Stimulated activated CD8-positive, alpha-beta memory T cell treated with anti-CD3 and anti-CD28 coated beads, Interleukin-15, amount 100 ng/mL, for 1 hour (primary cell): ENCODE measurements at places on chromosomes 4 and X.
A peak's percentile ranks its signal among the peaks of the same experiment; 100 is the strongest.

DNA sequence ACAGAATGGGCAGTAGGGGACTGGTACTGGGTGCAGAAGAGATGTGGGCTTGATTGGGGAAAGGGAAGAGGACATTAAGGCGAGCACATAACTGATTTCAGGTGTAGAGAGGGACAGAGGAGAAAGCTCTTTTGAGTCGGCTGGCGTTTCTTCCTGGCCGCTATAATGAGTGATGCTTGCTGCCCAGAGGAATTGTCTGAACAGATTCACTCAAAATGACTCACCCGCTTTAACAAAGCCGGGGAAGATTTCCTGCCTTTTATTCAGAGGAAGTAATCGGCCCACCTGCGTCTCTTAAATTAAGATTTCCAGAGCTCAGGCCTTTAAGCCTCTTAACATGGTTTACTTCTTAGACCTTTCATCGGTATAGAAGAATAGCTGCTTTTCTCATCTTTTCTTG is 102.1 kb upstream of the AP1S2 start:
- DNase-seq, result no peak

- DNase-seq, result no peak
Observed at GRCh38 chr4:168139336-168139735, 47.0 kb downstream of the ANXA10 start.

DNA sequence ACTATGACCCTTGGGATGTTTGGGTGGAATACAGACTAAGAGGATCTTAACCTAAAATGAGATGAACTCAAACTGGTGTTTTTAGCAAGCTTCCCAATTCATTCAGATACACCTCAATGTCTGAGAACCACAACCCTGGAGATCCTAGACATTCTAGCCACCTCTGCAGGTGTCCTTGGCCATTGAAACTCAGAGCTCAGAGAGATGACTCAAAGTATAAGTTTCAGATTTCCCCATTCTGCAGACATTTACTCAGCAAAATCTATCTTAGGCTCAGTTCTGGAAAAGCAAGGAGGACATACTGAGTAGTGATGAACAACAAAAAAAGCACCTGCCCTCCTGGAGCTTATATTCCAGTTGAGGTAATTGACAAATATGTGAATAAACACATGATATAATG is 47.8 kb downstream of the COMMD8 start:
- DNase-seq, result no peak

DNA sequence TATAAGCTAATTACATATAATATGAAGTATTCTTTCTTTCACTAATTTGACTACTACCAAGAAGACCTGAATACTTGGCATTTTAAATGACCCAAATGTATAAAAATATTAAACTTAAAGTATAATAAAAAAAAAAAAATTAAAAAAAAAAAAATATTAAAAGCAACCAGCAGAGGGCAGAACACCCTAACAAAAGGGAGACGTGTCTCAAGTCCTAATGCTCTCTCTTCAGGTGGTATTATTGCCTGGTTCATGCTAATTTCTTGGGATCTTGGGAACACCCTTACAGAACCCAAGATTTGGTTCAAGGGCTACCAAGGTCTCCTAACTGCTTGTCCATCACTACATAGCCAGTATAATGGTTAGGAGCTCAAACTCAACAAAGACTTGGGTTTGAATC is 754.8 kb downstream of the RAB28 start:
- no peak for DNase-seq

GRCh38 chr4:107600436-107600835 is 119.6 kb downstream of the PAPSS1 start:
- DNase-seq, result no peak

DNA sequence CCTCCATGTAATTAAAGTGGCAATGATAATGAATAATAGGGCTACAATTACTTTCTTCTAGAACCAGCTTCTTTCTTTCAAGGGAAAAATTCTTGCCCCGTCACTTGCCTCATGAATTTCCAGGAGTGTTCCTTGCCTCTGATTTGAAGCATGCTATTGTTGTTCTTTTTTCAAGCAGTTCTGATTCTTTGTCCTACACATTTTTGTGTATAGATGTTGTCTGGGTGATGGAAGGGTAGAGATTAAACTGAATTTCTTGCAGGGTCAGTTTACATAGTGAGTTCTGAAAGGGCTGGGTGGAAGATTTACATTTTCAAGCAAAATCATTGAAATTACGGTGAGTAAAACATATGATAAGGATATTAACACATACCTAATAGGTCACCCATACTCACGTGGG is 107.0 kb upstream of the TENM3 start:
- DNase-seq, result no peak

GRCh38 chr4:185702147-185702663 is 109.8 kb downstream of the SORBS2 start:
- no peak for DNase-seq

DNA sequence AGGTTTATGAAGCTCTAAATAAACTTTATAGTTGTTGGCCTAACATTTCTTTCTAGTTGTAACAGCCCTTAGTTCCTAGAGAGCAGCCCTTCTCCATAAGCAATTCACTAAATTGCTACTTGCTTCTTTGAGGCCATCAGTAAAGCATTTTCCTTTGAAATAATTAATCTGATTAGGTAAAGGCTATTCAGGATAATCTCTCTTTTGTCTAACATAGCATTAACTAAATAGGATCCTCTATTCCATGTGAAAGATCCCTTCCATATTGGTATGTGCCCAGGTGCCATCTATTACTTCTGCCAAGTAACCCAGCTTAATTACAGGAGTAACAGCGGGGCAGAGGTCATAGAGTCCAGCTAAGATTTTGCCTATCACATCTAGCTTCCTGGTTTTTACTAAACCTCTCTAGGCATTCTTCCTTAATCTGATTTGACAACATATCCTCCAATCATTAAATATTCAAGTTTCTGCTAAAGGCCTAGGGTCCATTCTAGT is 1408.0 kb downstream of the PCDH18 start:
- DNase-seq, result no peak

DNA sequence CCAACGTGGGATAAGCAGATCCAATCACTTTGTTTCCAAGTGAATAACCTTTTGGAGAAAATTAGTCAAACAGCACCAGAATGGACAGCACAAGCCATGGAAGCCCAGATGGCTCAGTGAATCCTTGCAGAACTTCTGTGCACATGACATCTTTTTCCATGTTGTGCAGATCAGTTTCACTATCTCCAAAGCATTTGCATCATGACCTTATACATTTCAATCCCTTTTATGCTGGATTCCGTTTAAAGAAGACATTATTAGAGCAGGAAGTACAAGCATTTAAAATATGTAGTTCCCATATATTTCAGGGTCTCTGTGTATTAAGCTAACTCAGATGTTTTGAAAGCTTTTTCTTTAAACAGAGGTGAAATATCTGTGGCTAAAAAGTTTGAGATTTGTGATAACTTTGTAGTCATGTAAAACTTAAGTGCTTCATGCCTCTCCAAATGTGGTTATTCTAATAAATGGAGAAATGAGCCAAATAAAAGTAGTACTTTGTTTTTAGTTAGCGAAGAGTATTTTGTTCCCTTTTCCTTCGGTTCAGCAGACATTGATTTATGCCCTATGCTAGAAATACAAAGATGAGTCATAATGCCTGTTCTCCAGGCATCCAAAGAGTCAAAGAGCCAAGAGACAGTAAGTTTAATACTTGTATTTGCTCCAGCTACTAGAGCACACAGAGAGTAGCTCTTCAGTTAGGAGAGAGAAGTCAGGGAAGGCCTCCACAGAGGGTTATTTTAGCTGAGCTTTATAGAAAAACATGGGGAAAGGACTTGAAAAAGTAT is 39.0 kb downstream of the PLAC8 start:
- no peak for DNase-seq

- no peak for DNase-seq
Observed at GRCh38 chrX:77556276-77556675, 109.1 kb downstream of the FGF16 start.

- no peak for DNase-seq
Observed at GRCh38 chr4:84985952-84986351, 19.5 kb upstream of the WDFY3 start.

DNA sequence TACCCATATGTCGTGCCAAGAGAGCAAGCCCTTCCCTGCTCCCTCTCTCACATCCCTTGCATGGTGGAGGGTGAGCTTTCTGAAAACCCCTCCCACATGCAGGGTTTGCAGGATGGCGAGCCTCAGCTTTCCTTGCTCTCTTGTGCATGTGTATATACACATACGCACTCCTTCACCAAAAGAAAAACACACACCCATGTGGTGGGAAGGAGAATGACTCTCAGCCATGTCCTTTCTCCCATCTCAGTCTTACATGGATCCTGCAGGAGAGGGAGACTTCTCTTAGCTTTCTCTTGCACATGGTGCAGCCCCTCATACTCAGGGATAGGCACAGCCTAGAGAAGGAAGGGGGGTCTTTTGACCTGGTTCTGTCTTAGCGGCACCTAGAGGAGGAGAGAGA is 81.1 kb downstream of the CLCN5 start:
- DNase-seq, result no peak

GRCh38 chr4:72375073-72375736 is 193.8 kb downstream of the ADAMTS3 start:
- no peak for DNase-seq

DNA sequence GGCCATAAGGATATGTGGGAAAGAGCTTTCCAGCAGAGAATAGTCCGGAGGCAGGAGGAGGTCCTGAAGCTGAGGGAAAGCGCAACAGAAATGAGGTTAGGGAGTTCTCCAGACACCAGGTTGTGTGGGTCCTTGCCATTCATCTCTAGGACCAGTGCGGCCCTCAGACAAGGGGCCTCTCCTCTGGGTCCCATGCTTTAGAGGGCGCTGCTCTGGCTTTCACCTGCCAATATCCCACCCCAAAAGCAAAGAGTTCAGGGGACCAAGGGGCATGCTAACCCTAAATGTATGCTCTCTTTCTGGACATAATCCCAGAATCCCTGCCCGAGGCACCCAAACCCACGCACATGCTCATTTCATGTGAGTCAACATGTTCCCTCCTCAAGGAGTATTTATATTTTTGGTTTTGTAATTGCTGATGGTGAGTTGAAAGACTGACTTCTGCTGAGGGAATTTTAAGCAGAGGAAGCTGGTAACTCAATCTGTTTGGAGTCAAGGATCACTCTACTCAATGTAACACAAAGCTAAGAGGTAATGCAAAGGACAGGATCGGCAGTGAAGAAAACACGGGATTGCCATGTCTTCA is 14.8 kb downstream of the RPL34 start:
- no peak for DNase-seq

GRCh38 chr4:165207016-165207430 is 338 bp upstream of the KLHL2 start:
- DNase-seq, result no peak

GRCh38 chrX:71098302-71098701 is 2.7 kb downstream of the FOXO4 start:
- DNase-seq, result peak; percentile 64

DNA sequence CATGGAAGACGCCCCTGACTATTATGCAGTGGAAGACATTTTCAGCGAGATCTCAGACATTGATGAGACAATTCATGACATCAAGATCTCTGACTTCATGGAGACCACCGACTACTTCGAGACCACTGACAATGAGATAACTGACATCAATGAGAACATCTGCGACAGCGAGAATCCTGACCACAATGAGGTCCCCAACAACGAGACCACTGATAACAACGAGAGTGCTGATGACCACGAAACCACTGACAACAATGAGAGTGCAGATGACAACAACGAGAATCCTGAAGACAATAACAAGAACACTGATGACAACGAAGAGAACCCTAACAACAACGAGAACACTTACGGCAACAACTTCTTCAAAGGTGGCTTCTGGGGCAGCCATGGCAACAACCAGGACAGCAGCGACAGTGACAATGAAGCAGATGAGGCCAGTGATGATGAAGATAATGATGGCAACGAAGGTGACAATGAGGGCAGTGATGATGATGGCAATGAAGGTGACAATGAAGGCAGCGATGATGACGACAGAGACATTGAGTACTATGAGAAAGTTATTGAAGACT is 3.6 kb downstream of the TSPYL2 start:
- no peak for DNase-seq

DNA sequence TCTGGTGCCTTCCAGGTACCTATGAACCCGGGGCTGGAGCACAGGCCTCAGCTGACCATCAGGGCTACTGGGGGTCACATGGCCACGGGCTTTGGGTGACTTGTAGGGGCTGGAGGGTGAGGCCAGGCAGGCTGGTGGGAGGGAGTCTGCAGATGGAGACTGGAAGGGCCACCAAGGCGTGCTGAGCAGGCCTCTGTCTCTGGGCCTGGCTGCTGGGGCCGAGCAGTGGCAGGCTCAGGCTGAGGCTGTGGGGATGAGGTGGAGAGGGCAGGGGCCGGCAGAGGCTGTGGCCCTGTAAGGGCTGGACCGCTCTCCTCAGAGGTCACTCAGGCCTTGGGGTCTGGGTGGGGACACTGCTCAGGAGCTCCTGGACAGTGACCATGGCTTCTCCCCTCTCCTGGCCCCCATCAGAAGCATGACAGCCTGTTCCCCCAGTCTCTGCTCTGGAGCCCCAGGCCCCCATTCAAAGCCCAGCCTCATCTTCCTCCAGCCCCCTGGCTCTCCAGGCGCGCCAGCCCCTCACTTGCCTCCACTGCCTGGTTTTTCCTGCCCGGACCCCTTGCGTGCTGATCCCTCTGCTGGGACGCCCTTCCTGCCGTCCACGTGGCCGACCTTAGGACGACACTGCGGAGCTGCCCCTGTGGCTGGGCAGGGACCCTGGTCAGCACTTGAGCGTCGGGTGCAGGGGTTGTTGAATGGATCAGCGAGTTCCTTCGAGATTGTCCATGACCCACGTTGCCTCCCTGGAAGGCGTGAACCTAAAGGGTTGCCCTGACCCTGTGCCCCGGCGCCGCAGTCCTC is 11.1 kb upstream of the NAT8L start:
- no peak for DNase-seq

GRCh38 chr4:42843694-42844093 is 48.8 kb upstream of the GRXCR1 start:
- DNase-seq, result no peak

GRCh38 chr4:3397128-3397527 is 44.6 kb upstream of the HGFAC start:
- no peak for DNase-seq

DNA sequence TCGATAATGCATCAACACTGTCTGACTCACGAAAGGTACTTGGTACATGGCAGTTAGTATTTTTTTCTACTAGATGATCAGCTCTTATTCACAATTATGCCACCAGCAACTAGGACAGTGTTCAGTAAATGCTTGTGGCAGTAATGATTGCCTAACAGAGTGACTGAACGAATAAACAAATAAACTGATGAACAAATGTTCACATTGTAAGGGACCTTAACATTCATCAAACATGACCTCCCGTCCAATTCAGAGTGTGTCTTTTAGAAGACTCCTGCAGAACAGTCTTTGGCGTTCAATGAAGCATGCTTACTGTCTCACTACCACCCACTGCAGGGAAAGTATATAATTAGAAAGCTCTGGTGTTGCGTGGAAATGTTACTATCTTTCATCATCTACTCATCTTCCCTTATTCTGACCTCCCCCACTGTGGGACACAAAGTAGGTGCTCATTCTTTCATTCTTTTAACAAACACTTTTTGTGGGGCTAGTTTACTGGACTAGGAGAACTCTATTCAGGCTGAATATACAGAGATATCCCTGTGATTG is 319.3 kb downstream of the RAB28 start:
- DNase-seq, result no peak

DNA sequence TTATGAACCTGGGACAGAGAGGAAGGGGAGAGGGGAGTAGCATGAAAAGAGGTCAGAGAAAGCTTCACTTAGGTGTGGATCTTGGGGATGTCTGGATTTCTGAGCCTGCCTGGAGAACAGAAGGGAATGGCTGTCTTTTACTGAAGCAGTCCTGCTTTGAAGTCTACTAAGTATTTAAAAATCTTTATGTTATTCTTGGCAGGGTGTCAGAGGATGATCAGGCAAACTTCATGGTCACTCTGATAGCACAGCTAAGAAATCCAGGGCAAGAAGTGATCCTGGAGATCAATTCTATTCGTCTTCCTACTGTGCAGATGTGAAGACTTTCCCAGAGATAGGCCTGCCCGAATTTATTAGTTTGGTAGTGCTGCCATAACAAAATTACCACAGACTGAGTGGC is 464.4 kb upstream of the BOD1L1 start:
- DNase-seq, result no peak
